ENCODE measurements at places on chromosomes 13 and 19.

DNA sequence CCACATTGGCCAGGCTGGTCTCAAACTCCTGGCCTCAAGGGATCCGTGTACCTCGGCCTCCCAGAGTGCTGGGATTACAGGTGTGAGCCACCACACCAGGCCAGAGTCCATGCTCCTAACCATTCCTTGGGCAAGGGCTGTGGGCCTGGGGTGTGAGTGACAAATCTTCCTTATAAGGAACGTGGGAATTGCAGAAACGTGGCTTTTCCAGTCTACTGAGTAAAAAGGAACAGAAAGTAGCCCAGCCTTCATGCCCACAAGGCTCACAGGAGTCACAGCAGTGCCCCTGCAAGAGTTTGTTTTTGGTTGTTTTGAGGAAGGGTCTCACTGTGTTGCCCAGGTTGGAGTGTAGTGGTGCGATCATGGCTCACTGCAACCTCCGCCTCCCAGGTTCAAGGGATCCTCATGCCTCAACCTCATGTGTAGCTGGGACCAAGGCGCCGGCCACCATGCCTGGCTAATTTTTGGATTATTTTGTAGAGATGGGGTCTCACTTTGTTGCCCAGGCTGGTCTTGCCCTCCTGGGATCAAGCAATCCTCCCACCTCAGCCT lies 5.1 kb downstream of the MYPOP start:
- DNase-seq, result no peak

DNA sequence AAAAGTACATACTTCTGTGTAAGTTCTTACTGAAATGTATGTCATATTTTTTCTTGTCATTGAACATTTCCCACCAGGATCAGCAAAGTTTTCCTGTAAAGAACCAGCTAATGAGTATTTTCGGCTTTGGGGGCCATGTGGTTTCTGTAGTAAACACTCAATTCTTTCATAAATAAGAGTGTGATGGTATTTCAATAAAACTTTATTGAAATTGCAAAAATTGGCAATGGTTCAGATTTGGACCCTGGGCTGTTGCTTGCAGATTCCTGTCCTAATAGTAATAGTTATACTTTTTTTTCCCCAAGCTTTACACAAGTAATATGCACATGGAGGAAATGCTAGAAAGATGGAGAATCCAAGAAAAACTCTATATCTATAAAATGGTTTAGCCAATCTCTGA lies 83.7 kb downstream of the ZNF536 start:
- DNase-seq, result no peak

DNA sequence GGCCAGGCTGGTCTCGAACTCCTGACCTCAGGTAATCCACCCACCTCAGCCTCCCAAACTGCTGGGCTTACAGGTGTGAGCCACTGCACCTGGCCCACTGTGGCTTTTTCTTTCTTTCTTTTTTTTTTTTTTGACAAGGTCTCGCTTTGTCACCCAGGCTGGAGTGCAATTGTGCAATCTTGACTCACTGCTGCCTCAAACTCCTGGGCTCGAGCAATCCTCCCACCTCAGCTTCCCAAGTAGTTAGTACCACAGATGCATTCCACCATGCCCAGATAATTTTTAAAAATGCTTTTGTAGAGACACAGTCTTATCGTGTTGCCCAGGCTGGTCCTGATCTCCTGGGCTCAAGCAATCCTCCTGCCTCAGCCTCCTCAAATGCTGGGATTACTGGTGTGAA lies 12.1 kb upstream of the FCGBP start:
- no peak for DNase-seq

DNA sequence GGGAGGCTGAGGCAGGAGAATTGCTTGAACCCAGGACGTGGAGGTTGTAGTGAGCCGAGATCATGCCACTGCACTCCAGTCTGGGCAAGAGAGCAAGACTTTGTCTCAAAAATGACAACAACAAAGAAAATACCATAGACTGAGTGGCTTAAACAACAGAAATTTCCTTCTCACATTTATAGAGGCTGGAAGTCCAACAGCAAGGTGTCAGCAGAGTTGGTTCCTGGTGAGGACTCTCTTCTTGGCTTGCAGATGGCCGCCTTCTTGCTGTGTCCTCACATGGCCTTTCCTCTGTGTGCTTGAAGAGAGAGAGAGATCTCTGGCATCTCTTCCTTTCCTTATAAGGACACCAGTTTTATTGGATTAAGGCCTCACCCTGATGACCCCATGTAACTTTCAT lies 56.1 kb upstream of the ADGRE5 start:
- DNase-seq, result no peak

DNA sequence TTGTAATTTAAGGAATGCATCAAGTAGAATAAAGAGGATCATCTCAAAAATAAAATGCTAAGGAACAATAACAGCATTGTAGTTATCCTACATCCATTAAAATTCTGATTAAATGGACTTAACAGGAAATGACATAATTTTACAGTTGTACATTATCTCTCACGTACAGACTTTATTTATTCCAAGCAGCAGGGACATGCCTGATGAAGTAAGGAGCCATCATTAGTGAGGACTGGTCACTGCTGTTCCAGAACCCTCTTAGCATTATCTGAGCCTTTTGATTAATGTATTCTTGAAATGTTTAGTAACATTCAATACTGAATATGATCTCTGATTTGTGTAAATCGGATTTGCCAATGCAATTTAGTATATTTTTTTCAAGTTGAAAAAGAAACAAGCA lies 516.1 kb downstream of the DACH1 start:
- DNase-seq, result peak; percentile 63

DNA sequence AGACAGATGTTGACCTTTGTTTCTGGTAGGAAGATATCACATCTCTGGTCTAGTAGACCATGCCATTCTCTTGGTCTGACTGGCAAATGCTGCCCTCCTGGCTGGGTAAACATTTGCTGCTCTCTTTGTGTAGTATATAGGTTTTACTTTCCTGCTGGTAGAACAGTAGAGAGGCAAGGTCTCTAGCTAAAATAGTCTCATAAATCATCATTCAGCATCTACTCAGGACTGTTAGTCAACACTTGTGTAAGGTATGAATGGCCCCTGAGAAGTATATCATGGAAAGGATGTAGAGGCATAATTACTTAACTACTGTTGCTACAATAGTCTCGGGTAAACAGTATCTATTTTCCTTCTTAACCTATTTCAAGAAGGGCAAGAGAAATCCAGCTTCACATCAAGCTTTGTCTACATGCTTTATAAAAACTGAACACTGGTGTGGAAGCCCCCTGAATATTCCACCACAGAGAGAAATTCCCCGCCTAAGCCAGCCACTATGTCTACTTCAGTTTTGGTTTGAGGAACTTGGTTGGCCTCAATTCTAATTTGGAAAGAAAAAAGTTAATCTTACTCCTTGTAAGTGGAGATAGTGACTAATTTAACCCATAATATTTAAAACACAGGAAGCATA lies 18.4 kb upstream of the MYCBP2 start:
- DNase-seq, result no peak

DNA sequence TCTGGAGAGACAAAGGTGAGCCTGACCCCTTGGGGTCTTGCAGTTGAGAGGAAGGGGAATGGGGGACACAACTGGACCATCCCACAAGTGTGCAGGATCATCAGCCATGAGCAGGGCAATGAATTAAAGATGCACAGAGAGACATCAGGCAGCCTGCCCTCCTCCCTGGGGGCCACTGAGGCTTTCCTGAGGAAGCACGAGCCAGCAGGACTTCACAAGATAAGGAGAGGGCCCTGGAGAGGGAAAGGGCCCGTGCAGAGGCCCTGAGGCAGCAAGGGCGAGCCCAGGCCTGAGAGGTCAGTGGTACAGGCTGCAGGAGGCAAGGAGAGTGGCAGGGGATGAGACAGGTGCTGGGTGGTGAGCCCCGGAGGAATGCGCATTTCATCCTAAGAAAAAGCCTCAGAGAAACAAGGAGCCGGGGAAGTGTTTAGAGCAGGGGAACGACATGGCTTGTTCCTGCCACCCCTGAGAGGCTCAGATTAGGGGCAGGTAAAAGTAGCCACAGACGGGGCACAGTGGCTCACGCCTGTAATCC lies 9.0 kb upstream of the PRKD2 start:
- DNase-seq, result no peak

DNA sequence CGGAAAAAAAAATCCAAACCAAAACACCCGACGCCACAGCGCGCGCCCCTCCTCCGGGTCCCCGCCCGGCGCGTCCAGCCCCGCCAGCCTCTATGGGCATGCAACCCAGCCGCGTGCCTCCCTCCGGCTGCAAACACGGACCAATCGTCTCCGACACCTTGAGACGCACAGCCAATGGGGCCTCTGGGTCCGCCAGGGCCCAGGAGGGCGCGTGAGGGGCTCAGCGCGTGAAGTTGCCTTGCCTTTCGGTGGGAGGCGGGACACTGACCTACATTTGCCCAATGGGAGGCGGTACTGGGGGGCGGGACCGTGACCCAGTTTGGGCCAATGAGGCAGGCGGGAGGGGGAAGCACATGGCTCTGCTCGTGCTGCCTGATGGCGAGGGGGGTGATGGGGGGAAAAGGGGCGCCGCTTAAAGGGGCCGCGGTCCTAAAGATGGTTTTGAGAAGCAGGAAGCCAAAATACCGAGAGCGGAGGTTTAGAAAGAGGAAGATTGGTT lies 319 bp upstream of the DBP start:
- DNase-seq, result peak; percentile 99

- DNase-seq, result peak; percentile 43
These were observed at the start of gene PVR for GRCh38 chr19:44643605-44644401. PVR (plus strand) TSS chr19:44643910; CDS start chr19:44644097, 187 bp downstream.

DNA sequence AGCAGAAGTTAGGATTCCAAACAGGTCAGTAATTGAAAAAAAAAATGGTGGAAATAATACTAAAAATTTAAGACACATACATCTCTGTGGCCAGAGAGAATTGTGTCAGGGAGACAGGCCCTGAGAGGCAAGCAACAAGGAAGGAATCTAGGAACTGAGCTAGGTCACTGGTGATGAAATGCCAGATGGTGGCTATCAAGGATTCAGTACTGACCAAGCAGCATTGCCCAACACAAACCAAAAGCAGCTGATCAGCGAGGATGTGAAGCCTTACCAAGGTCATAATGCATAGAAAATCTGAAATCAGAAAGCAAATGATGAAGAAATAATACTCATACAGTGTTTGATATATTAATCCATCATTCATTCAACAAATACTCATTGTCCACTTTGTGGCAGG lies 905.0 kb downstream of the GPC5 start:
- DNase-seq, result no peak

GRCh38 chr13:65343898-65344663 lies 1886.1 kb downstream of the PCDH9 start:
- DNase-seq, result no peak

GRCh38 chr13:28532388-28533124 lies 37.6 kb upstream of the FLT1 start:
- DNase-seq, result no peak

GRCh38 chr13:114095486-114095885 lies 36.9 kb downstream of the RASA3 start:
- no peak for DNase-seq

GRCh38 chr13:62846302-62846701 lies 1430.7 kb upstream of the PCDH20 start:
- no peak for DNase-seq

DNA sequence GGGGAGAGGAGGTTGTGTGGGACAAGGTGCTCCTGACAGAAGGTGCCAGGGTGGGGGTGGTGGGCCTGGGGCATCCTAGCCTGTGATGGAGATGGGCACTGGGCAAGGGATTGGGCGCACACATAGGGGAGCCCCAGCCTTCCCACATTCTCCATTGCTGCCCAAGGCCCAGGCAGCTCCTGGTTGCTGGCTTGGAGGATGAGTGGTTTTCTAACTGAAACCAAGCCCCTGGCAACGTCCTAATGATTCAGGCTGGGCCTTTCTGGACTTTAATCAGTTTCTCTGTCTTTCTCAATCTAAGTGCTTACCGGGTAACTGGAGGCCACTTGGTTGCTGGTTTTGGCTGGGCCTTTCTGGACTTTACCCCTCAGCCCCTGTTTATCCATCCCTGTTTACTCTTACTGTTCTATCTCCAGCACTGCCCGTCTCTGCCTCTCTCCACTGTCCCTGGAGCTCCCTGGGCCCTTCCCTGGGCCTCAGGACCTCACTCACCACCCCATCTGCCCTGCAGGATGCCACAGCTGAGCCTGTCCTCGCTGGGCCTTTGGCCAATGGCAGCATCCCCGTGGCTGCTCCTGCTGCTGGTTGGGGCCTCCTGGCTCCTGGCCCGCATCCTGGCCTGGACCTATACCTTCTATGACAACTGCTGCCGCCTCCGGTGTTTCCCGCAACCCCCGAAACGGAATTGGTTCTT lies 354 bp downstream of the CYP4F3 start:
- no peak for DNase-seq

- DNase-seq, result no peak
These were observed 115.2 kb downstream of the STK24 start for GRCh38 chr13:98461486-98462240.

- peak; percentile 54 for DNase-seq
These were observed 706 bp downstream of the TNFRSF19 start for GRCh38 chr13:23570921-23571315.

DNA sequence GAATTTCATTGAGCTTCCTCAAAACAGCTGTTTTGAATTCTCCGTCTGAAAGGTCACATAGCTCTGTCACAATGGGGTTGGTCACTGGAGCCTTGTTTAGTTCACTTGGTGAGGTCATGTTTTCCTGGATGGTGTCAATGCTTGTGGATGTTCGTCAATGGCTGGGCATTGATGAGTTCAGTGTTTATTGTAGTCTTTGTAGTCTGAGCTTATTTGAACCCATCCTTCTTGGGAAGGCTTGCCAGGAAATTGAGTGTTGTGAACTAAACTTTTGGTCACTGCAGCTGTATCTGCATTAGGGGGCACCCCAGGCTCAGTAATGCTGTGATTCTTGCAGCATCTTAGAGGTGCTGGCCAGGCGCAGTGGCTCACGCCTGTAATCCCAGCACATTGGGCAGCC lies 22.0 kb downstream of the BLOC1S3 start:
- peak; percentile 27 for DNase-seq

- DNase-seq, result peak; percentile 96
These were observed 7.5 kb downstream of the EMP3 start for GRCh38 chr19:48332662-48333466.

DNA sequence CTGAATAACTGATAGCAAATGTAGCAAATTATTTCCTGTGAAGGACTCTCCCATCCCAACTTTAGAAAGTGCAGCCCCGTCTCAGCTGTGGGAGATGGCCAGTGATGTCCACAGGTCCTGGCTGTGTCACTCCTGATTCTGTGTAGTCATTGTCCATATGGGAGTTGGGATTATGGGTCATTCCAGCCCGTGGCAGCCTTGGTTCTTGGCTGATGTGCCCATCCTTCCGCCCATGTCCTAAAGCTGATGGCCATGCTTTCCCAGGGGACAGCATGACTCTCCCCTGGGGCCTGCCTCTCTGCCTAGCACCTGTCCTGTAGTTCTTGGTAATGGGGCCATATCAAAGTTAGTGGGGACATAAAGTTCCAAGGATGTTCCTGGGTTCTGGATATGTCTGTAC lies 43.9 kb upstream of the C1QTNF9 start:
- DNase-seq, result no peak

DNA sequence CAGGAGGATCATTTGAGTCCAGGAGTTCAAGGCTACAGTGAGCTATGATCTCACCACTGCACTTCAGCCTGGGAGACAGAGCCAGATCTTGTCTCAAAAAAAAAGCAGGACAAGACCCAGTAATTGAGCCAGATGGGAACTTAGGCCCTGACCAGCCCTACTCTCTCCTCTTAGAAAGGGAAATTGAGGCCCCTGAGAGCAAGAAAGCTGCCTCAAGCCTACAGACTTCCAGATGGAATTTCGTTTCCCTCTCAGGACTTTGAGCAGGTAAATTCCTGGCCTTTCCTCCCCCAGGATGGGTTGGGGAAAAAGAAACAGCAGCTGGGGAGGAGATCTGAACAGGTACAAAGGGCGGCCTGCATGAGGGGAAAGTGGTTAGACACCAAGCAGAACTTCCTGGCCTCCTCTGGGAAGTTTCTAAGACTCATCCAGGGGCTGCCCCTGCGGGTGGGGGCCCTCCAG lies 3.6 kb upstream of the BCL3 start:
- DNase-seq, result no peak

GRCh38 chr19:48443256-48443655 lies 2.5 kb upstream of the GRWD1 start:
- no peak for DNase-seq

Measured in foreskin melanocyte (primary cell).